MG63 (cell line): ENCODE measurements at places on chromosomes 4 and X. TPM values are rescaled to one million over a fixed set of nuclear protein-coding genes. Genes with fewer than 3 reads are reported as not detected.

- DNase-seq = no peak
These were observed 127.0 kb downstream of the HS6ST2 start for GRCh38 chrX:132831336-132831973.

The TKTL2 gene
- total RNA-seq = not detected in 2 replicates

DNA sequence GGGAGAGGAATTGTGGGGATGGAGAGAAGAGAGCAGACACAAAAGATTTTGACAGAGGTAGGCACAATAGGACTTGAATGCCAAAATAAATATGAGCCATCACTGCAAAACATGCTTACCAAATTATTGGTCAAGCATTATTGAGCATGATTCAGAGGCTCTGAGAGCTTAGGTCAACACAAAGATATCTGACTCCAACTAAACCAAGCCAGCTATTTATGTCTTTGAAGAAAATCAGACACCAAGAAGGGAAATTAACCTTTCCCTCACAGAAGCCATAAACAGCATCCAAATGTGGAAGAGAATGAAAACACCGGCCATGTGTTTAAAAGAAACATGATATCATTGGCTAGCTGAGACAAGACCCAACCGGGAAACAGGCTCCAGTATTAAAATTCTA is 323.2 kb downstream of the RAB28 start:
- no peak for DNase-seq

GRCh38 chrX:107625739-107626138 is 2.6 kb upstream of the PRPS1 start:
- DNase-seq = no peak

DNA sequence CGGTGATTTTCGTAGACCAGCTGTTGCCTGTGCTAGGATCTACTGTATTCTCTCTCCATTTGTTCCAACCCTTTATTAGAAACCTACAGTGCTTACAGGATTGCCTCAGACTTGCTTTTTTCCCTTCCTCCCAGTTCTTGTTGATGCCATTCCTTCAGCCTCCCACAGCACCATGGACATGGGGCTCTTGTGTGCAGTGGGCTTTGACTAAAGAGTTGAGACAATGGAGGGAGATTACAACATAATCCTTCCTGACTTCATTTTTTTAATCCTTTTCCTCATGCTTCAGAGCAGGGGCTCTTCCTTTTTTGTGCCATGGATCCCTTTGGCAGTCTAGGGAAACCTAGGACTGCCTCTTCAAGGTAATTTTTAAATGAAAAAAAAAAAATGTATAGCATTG is 92.1 kb downstream of the BMPR1B start:
- DNase-seq = no peak

The CDKL5 gene
- not detected in 2 replicates for total RNA-seq

The PCDH18 gene
- total RNA-seq = 22.1 and 26.5 TPM in 2 replicates

DNA sequence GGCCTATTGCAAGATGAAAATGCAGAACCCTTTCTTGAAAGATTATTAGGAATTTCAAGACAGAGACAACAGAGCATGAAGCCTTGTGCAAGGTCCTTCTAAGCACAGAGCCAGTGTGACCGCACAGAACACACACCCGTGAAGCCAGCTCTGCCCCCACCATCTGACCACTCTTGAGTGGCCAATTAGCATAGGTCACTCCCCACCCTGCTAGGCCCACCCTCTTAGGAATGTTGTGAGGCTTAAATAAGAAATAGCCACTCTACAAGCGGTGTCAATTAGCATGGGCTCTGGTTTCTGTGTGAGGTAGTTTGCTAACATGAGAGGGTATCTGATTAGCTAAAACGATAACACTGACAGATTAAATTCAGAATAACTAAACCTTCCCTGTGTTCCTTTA is 152.9 kb downstream of the PTTG2 start:
- no peak for DNase-seq

DNA sequence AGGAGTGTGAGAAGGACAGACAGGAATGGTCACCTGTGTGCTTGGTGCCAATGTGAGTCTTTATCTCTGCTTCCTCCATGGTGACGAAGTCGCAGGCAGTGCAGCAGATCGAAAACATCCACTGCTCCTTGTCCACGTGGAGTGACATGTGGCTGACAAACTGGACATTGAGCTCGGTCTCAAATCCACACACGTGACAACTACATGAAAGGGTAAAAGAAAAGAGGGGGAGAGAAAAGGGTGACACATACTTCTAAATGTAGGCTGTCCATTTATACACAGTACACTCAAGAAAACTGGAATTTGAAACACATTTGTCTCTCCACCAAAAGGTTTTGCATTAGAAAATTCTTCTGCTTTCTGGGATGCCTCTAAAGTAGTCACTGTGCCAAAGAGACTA is 94.5 kb downstream of the C4orf51 start:
- DNase-seq = no peak

The CT55 gene
- not detected in 2 replicates for total RNA-seq

DNA sequence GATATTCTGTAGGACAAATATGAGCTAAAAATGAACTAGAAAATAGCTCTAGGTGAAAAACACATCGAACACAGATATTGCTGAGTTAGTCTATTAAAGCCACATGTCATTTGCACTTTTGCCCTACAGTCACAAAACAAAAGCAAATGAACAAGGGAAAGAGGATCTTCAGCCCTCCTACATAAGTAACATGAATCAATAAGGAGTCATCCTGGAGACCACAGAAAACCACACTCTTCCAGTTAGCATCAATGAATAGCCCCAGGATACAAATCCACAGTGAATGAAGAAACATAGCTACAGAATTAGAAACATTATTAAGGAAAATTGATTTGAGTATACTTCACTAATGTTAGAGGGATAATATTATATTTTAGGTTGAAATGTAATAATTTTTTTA is 311.4 kb downstream of the MAPK10 start:
- DNase-seq = no peak

GRCh38 chr4:181528570-181529184 is 714.5 kb upstream of the TENM3 start:
- peak; percentile 30 for DNase-seq

DNA sequence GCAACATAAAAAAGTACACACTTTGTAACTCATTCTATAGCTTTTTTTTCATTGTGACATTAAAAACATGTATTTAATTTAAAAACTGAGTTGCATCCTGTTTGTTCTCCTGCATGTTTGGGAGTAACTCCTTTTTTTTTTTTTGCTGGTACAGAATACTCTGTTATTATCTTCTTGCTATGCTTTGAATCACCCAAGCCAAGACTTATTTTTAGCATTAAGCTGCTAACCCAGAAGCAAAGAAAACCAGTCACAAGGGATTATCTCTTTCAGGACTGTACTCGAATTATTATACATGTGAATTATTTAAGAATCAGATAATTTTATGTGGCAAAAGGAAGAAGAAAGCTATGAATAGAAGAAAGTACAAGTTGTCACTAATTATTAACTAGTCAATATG is 194.9 kb downstream of the ADAMTS3 start:
- no peak for DNase-seq

DNA sequence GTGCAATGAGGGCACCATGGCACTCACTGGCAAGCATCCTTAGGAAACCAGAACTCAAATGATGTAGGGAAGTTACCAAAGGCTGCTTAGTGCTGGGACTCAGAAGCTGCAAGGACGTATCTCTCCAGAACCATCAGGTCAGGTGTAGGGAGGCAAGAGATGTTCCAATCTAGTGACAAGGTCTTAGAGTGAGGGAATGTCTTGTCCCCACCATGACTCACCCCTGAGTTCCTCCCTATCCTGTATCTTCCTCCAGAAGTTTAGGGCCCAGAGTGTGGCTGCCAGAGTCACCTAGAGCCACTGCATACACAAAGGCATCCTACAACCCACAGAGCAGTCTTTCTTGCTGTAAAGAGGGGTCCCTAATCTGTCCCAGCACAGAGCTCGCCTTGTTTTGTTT is 14.1 kb upstream of the IRAK1 start:
- DNase-seq = no peak

DNA sequence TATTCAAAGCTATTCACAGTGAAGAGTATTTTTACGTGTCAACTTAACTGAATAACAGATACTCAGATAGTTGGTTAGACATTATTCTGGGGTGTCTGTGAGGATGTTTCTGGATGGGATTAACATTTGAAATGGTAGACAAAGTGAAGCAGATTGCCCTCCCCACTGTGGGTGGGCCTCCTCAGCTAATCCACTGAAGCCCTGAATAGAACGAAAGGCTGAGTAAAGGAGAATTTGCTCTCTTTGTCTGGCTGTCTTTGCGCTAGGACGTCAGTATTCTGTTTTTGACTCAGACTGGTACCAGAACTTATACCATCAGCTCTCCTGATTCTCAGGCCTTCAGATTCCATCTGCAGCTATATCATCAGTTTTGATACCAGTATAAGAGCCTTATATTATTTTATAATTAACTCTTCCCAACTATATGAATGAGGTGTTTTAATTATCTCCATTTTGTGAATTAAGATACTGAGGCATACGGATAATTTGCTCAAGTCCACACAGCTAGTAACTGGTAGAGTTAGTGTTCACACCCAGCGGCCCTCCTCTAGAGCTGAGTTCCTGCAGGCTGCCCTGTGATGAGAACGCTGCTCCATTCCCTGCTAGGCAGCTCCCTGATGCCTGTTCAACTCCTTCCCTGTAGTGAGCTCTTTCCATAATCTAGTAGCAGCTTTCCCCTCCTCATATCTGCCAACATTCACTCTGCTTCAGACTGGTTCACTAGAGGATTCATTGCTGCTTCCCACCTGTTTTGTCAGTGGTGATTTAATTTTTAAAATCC is 87.5 kb downstream of the RBM46 start:
- DNase-seq = no peak

DNA sequence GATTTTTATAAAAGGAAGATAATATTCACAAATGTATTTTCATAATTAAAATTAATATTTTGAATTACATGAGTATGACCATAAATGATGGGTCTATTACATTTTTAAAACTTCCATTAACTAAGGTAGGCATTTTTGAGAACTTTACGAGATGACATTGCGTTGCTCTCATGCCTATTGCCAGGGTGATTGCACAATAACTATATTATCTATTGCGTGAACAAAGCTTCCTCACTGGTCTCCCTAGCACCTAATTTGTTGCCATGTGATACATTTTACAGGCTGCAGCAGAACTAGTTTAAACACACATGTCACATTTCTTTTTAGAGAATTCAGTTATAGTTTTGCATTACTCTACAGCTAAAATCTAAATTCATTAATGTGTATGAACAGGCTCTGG is 289.7 kb upstream of the GRID2 start:
- no peak for DNase-seq

The CLTRN gene
- 0.89 TPM in 1 of 2 replicates, not detected in the other for total RNA-seq

DNA sequence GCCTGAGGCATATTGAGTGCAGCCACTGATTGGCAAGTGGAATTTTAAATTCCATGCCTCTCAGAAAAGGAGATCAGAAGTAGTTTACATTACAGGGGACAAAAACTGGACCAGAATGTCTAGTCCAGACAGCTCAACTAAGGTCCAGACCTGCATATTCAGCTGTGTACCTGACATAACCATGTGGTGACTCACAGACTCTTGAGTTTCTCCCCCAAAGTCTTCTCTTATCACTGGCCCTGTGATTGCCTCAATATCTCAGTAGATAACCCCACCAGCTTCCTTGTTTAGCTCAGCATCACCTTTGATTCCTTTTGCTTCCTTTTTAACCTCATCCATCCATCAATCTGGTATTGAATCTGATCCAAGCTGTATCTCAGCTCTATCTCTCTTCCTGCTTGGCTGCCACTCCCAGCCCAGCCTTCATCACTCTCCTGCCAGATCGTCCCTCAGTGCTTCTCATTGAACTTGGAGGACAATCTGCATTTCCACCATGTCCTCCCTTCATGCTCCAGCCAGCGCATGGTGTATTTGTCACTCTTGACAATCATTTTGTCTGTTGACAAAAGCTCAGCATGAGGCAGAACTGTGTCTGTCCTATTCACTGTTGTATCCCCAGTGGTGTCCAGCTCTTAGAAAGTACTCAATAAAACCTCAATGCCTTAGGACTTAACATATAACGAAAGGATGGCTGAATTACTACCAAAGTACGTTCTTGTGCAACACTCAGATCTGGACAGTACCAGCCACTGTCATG is 27.8 kb upstream of the SLC2A9 start:
- no peak for DNase-seq

The CLNK gene
- not detected in 2 replicates for total RNA-seq

DNA sequence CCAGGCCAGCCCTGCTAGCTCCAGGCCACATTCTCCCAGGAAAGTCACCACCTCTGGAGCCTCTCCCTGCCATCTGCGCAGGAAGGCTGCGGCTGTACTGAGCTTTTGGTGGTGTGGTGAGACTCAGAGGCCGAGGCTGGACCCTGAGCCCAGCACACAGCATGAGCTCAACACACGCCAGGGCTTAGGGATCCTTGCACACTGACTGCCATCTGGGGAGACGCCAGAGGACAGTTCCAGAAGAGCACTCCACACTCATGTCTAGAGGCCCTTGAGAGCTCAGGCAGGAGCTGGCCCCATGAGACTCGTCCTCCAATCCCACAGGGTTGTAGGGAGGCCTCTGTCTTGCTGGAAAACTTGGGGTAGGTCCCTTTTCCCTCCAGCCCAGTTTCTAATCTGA is 40.6 kb downstream of the ABLIM2 start:
- no peak for DNase-seq

DNA sequence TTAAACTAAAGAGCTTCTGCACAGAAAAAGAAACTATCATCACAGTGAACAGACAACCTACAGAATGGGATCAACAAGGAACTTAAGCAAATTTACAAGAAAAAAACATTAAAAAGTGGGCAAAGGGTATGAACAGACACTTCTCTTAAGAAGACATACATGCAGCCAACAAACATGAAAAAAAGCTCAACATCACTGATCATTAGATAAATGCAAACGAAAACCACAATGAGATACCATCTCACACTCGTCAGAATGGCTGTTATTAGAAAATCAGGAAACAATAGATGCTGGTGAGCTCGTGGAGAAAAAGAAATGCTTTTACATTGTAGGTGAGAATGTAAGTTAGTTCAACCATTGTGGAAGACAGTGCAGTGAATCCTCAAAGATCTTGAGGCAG is 27.8 kb downstream of the PAPSS1 start:
- no peak for DNase-seq

GRCh38 chr4:37693450-37694190 is 7.4 kb upstream of the RELL1 start:
- DNase-seq = no peak

GRCh38 chr4:123068081-123068480 is 145.7 kb upstream of the NUDT6 start:
- no peak for DNase-seq

DNA sequence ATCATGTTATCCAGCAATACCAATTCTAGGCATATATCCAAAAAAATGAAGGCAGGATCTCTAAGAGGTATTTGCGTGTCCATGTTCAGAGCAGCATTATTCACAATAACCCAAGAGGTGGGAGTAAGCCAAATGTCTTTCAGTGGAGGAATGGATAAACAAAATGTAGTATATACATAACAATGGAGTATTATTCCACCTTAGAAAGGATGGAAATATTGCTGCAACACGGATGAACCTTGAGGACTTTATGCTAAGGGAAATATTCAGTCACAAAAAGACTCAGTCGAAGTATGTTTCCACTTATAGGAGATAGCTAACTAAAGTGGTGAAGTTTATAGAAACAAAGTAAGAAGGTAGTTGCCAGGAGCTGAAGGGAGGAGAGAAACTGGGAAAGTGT is 74.3 kb downstream of the LARP1B start:
- no peak for DNase-seq

GRCh38 chr4:1238676-1239000 is 10.3 kb downstream of the CTBP1 start:
- DNase-seq = no peak
